ENCODE measurements at places on chromosomes 7 and 10. TPM values are rescaled to one million over a fixed set of nuclear protein-coding genes. Genes with fewer than 3 reads are reported as not detected.

The KAZALD1 gene
- 67.5 TPM for total RNA-seq

The CALHM1 gene
- not detected for total RNA-seq

The ARMS2 gene
- total RNA-seq = not detected

The PKD1L1 gene
- not detected for total RNA-seq

All from epithelial cell of alveolus of lung (primary cell).